Fibroblast of skin of right biceps (primary cell): ENCODE measurements at places on chromosomes 5 and 9.
A peak's percentile ranks its signal among the peaks of the same experiment; 100 is the strongest.

GRCh38 chr9:117156144-117156688, 258.6 kb downstream of the ASTN2 start:
- DNase-seq = no peak

- no peak for DNase-seq
Observed at GRCh38 chr5:179238628-179238970, 106.7 kb downstream of the ADAMTS2 start.

- DNase-seq = no peak
Observed at GRCh38 chr9:28598408-28598807, 1025.1 kb upstream of the C9orf72 start.

DNA sequence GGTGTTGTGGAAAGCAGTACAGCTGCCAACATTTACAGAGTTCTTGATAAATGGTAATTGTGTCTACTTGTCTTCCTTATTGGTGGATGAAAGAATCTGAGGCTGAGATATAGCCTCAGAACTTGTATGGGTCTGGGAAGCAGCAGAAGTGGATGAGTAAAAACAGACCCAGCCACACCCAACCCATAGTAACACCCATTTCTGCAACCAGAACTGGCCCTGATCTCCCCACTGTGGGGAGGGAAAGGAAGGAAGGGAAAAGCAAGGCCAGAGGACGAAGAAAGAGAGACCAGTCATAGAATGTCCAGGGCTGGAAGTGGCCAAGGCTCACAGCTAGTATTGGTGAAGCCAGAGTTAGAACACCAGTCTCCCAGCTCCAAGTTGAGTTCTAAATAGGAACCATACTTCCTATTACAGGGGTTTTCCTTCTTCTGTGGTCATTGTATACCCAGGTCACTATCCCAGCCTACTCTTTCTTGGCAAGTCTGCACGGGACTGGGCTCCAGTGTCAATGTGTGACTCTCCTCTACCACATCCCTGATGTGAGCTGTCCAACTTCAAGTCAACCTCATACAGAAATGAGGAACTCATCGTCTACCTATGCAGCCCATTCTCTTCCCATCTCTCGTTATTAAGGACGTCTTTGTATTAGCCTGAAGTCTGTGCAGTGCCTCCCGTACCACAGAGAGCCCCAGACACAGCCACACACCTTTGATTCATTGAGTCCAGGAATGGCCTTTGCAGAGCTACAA, 35.9 kb downstream of the ITK start:
- no peak for DNase-seq

DNA sequence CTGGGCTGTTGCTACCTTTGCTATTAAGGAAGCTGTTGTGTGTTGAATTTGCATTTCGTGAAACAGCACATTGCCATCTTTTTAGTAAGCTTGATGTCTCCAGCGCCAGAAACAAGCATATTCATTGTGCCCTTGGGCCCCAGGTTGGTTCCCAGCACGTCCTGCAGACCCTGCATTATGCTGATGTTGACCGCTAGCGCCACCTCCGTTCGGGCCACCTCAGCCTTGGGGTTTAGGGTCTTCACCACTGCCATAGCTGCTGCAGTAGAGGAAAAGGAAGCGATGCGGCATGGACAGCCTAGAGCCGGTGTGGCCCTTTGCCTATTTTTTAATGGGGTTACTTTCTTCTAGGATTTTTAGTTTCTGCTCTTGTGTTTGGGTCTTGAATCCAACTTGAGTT, 23.8 kb upstream of the OTULIN start:
- DNase-seq = no peak

- no peak for DNase-seq
Observed at GRCh38 chr5:92941806-92942205, 639.2 kb downstream of the NR2F1-AS1 start.

DNA sequence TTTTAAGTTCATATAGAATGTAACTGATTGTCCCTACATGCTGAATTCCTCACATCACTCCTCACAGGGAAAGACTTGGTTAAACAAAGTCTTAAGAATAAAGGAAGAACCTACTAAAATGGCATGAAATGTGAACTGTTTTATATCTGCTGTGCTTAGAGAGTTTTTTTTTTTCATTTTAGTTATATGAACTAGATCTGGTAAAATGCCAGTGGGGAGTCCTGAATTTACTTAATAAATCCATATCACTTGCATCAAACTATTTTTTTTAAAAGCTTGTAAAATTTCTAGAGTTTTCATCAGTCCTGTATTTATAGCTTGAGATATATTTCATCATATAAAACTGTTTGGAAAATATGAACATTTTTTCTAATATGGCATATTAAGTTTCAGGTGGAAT, 1528.6 kb downstream of the EFNA5 start:
- DNase-seq = no peak

- peak; percentile 97 for DNase-seq
Observed at GRCh38 chr5:172887692-172888091, 53.6 kb downstream of the ERGIC1 start.

DNA sequence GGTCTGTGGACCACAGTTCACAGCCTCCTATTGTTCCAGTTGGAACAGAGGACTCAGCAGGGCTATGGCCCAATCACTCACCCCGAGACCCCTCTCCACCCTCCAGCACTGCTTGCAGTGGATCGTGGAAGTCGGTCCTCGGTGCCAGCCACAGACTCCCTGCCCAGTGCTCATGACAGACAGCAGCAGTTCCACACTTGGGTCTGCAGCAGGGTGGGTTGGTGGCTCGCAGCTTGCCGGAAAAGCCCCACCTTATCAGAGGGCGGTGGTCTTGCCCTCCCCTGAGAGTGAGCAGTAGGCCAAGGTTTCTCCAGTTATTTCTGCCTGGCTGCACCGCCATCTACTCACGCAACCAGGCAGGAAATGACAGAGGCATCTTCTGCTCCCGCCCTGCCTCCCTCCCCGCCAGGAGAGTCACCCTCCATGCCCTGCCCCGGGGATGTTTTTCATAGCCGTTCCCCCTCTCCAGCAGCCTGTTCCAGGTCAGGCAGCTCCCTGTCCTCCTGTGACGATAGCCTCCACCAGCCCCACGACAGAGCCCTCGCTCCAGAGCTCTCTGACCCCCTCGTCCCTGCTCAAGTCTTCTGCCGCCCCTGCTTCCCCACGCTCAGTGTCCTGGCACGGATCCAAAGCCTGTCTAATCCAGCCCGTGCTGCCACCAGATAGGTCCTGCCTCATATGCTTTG, 34.5 kb downstream of the UNC5A start:
- peak; percentile 9 for DNase-seq

GRCh38 chr9:3884736-3885135, 358.9 kb upstream of the RFX3 start:
- DNase-seq = no peak

- no peak for DNase-seq
Observed at GRCh38 chr5:39151745-39152144, 67.6 kb downstream of the FYB1 start.

- DNase-seq = no peak
Observed at GRCh38 chr5:133041157-133041784, 10.5 kb upstream of the HSPA4 start.

- DNase-seq = peak; percentile 76
Observed at GRCh38 chr5:69276422-69277174, 41.9 kb downstream of the CDK7 start.

DNA sequence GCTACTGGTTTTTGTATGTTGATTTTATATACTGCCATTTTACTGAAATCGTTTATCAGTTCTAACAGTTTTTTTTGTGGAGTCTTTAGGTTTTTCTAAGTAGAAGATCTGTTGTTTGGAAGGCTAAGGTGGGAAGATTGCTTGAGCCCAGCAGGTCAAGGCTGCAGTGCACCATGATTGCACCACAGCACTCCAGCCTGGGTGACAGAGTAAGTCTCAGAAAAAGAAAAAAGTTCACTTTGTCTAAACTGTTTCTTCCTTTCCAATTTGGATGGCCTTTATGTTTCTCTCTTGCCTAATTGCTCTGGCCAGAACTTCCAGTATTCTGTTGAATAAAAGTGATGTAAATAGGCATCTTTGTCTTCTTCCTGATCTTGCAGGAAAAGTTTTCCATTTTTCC, 124.5 kb upstream of the LRRTM2 start:
- no peak for DNase-seq
